ENCODE measurements at places on chromosomes 1 and 21.

- DNase-seq: peak; percentile 2
Observed at GRCh38 chr21:28932717-28933116, 60.0 kb downstream of the LTN1 start.

DNA sequence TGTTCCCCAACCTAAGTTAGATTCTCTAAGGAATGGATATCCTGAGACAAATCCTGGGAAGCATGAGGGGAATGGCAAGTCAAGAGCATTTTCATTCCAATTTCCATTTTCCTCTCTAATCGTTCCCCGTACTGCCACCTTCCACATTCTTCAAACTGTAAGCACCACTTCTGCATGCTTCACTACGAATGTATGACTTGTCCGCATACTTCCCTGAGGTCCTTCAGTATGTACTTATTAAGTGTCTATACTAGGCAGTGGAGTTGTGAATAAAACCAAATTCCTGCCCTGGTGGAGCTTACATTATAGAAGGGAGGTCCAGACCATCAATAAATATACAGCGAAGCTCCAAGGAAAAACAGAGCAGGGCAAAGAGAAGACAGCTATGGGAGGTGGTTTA, 154.8 kb downstream of the GREM2 start:
- no peak for DNase-seq

DNA sequence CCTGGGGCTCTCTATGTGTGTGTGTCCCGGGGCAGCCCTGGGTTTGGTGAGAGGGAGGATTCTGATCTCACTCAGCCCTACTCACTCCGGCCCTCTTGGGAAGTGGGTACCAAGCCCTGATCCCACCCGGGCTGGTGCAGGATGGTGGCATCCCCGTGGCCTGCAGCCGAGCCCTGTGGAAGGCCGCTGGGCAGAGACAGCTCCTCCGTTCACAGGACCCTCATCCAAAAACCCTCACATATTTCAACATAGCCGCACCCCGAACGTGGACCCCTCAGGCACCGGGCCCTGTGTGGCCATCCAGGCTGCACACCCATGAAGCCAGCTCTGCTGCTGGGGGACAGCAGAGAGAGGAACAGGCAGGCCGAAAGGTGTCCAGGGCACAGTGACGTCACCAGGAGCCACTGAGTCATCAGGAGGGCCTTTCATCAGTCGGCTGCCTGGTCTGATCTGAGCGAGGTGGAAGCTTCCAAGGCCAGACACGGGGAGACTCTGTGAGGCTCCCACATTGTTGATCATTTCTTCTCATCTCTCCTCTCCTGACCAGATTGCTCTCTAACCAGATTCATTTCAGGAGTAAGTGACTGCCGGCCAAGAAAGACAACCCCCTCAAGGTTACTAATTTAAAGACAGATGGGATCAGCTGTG, 16.2 kb upstream of the GPR157 start:
- DNase-seq: no peak

- no peak for DNase-seq
Observed at GRCh38 chr1:53517821-53518352, 58.7 kb downstream of the DMRTB1 start.

DNA sequence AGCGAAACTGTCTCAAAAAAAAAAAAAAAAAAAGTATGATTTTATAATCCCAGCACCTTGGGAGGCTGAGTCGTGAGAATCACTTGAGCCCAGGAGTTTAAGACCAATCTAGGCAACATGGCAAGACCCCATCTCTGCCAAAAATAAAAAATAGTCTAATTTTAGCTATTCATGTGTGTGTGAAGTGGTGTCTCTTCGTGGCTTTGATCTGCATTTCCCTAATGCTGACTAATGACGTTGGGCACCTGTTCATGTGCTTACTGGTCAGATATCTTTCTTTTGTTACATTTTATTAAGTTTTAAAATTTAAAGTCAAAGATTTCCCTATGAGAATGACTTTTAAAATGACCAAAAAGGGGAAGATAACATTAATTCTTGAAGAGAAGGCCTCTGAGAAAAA, 31.0 kb downstream of the PSEN2 start:
- DNase-seq: no peak

- no peak for DNase-seq
Observed at GRCh38 chr1:62038594-62039284, 155.9 kb upstream of the L1TD1 start.

DNA sequence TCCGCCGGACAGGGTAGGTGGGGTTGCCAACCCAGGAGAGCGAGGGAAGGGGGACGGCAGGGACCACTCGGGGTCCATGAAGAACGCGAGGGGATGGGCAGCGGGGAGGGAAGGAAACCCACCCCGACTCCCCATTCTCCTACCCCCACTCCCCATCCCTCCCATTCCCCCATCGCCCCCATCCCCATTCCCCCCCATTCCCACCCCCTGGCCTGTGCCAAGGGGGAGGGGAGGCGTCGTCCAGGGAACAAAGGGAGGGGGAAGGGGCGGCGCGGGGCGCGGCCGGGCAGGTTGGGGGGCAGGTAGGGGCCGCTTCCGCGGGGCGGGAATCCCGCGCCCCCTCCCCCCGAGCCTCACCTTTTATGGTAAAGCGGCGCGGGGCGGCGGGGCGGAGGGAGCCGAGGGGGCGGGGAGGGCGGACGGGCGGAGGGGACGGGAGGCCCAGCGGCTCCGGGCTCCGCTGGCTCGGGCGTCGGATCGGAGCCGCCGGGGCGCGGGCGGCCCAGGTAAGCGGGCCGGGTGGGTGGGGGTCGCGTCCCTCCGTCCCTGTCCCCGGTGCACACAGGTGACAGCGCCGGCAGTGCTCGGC, at the start of gene FBLIM1:
TSS of gene FBLIM1 (plus strand) at position 453 of the 589 bp plus-strand sequence. CDS start 6,189 bp downstream, outside the sequence.
- DNase-seq: peak; percentile 17

- DNase-seq: no peak
Observed at GRCh38 chr21:36692114-36692834, 6.6 kb upstream of the SIM2 start.

DNA sequence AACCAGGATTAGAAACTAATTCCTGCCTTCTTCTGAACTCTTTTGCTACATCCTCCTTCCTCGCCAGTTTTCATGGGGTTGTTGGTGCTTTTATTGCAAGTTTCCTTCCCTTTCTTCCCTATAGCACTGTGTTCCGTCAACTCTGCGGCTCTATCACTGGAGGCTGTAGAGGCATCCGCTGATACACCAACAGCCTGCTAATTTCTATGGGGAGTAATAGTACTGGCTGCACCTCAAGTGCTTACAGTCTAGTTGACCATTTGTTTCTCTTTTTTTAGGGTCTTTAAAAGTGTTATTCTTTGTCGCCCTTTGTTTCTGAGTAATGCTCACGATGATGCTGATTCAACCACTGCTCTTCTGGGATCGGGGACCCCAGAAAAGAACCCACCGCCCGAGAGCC, 746 bp downstream of the MIS18A start:
- DNase-seq: no peak

All from NCI-H1105 treated with DMSO at 0.1 percent for 48 hours (cell line).